Left lobe of liver (tissue), 2 donors: ENCODE measurements at places on chromosomes 11 and 22. TPM values are rescaled to one million over a fixed set of nuclear protein-coding genes. Genes with fewer than 3 reads are reported as not detected.

The ZPR1 gene
- 53.4 TPM for total RNA-seq

The CNTN5 gene
- total RNA-seq: not detected

DNA sequence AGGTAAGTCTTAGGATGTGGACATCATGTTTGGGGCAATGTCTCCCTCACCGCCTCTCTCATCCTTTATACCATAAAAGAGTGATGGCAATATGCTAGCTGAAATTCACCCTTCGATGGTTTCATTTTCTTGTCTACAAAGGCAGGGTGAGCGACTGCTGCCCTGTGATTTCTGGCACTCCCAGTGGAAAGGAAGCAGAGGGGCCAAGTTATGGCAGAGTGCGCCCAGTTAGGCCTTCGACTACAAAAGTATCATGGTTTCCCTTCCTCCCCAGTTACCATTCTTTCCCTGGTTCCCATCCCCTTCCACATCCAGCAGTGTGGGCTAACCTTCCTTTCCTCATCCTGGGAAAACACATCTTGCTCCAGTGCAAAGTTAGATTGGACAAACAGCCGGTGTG, 43.8 kb downstream of the SNX19 start:
- DNase-seq: no peak

DNA sequence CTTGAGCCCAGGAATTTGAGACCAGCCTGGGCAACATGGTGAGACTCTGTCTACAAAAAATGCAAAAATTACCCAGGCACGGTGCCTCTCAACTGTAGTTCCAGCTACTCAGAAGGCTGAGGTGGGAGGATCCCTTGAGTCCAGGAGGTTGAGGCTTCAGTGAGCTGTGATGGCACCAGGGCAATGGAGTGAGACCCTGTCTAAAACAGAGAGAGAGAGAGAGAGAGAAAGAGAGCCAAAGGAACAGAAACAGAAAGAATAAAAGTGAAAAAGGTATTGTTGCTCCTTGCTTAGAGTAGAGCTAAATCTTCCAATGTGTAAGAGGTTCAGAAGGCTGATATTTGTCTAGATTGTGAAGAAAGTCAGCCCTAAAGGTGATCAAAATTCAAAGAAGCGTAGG, 8.9 kb upstream of the ETS1 start:
- DNase-seq: no peak
